ENCODE measurements at places on chromosomes 7 and 10.

- no peak for DNase-seq
These were observed 497.2 kb downstream of the PLXNA4 start for GRCh38 chr7:132078891-132079735.

- DNase-seq = no peak
These were observed 64.0 kb downstream of the NRF1 start for GRCh38 chr7:129675521-129675920.

DNA sequence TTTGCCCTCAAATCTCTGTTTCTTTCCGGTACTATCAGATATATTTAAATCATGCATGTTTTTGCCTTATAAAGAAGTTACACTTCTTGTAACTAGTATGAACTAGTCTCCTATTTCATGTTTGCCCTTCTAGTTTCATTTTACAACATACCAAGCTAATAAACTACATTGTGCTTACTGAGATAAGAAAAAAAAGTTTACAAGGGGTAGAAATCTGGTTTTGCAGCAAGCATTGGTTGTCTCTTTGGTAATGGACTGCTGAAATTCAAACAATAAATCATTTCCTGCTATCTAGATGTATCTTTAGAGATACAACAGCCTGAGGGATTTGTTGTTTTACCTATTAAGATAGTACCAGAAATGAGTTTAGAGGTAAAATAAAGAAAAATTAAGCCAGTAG lies 18.8 kb downstream of the PTTG1IP2 start:
- no peak for DNase-seq

- DNase-seq = peak; percentile 82
These were observed 117.5 kb upstream of the LAMB4 start for GRCh38 chr7:108247614-108248013.

DNA sequence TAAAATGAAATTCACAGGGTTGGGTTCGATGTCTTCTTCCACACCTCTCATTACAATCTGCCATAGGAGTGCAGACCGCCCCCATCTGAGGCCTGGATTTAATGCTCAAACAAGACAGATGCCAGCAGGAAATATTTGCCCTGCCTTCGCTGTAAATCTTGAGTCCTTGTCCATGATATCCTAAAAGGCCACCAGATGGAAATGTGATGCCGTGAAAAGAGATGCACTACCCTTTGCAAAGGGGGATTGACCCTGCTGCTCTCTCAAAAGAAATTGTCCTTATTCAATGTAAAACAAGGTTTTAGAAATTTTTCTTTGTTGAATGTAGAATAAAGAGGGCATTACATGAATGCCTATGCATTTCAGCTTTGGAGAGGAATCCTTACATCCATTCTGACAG lies 37.5 kb downstream of the AGAP4 start:
- no peak for DNase-seq

DNA sequence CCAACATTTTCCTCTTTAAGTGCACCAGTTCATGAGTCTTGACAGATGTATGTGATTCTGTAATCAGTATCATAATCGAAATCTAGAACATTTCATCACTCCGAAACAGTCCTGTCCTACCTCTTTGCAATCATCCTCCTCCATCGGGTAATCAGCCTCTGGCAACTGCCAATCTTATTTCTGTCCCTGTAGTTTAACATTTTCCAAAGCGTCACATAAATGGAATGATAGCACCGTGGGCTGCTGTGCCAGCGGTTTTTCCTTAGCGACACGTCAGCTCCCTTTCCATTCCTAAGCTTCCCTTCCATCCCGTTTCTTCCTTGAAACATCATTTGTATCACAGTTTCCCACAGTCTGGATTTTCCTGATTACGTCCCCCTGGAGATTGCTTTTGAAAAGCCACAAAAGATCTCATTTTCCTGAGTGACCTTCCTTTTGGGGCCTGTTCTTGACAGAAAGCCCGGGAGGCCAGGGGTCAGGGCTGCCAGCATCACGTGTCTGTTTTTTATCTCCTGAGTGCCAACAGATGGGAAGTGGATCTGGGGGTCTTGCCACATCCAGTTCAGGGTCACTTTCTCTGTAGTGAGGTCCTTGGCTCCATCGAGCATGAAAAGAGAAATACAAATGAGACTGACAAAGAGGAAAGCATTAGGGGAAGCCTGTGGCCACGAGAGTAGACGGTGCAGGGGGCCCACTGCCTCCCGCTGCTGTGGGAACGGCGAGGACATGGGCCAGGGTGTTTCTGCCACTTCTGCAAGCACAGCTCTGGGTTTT lies 31.6 kb downstream of the TMEM120A start:
- no peak for DNase-seq

- DNase-seq = peak; percentile 28
These were observed 84.4 kb downstream of the GLI3 start for GRCh38 chr7:42152329-42153205.
